Caco-2 (cell line): ENCODE measurements at places on chromosomes 3 and 15. TPM values are rescaled to one million over a fixed set of nuclear protein-coding genes. Genes with fewer than 3 reads are reported as not detected.

GRCh38 chr15:38899300-38899699 is 334.7 kb upstream of the RASGRP1 start:
- no peaks in the 10 kb centered on the region for H3K36me3 ChIP-seq
- DNase-seq = no peak
- no peak overlapping the region for H3K27ac ChIP-seq
- no peaks in the 10 kb centered on the region for H3K27me3 ChIP-seq
- H3K4me1 ChIP-seq = peaks cover 5% of the 10 kb centered on the region; the same call in 1 of the 2 replicates

- no peaks in the 10 kb centered on the region for H3K27me3 ChIP-seq
- peaks cover 14% of the 10 kb centered on the region for H3K4me1 ChIP-seq
- no peak overlapping the region for H3K27ac ChIP-seq
Observed at GRCh38 chr3:185270262-185270955, 16.6 kb upstream of the EHHADH start.

Gene ATP13A5
- not detected in 2 replicates for total RNA-seq

DNA sequence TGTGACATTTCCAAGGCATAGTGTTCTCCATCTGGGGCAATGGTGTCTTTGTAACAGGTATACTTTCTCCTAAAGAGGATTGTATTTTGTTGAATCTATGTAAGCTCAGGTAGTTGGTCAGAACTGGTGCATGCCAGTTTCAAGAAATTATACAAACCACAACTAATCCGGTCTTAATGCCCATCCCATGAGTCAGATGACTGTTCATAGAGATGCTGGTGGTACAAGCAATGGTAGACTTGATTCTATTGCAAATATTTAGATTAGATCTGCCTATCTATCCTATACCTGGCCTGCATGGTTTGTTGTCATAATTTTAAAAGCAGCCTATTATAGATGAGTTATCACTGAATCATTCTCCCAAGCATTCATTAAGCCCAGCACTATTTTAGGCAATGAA is 43.5 kb downstream of the ATP13A5 start:
- no peaks in the 10 kb centered on the region for H3K27me3 ChIP-seq
- no peak overlapping the region for H3K4me3 ChIP-seq
- H3K27ac ChIP-seq = no peak overlapping the region

Gene EFHB
- total RNA-seq = 0.39 and 1.4 TPM in 2 replicates

DNA sequence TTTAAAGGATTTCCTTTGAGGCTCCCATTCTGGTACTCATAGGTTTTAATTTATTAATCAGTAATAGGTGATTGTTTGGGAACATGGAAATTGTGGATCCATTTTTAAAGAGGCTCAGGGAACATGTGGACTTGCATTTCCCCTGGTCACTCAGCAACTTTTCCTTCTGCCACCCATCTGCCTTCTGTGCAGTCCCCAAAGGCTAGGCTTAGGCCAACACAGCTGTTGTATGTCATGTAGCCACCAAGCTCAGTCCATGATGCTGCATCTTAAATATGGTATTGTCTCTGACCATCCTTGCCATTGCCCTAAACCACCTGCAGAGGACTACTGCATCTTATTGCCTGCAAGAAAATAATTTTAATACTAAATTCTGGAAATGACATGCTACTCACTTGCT is 416.7 kb upstream of the SEMA6D start:
- H3K36me3 ChIP-seq = no peaks in the 10 kb centered on the region
- no peak overlapping the region for H3K4me3 ChIP-seq
- DNase-seq = no peak
- H3K4me1 ChIP-seq = no peaks in the 10 kb centered on the region
